Globus pallidus (tissue), 1 donor: ENCODE measurements at places on chromosomes 3 and 15.

DNA sequence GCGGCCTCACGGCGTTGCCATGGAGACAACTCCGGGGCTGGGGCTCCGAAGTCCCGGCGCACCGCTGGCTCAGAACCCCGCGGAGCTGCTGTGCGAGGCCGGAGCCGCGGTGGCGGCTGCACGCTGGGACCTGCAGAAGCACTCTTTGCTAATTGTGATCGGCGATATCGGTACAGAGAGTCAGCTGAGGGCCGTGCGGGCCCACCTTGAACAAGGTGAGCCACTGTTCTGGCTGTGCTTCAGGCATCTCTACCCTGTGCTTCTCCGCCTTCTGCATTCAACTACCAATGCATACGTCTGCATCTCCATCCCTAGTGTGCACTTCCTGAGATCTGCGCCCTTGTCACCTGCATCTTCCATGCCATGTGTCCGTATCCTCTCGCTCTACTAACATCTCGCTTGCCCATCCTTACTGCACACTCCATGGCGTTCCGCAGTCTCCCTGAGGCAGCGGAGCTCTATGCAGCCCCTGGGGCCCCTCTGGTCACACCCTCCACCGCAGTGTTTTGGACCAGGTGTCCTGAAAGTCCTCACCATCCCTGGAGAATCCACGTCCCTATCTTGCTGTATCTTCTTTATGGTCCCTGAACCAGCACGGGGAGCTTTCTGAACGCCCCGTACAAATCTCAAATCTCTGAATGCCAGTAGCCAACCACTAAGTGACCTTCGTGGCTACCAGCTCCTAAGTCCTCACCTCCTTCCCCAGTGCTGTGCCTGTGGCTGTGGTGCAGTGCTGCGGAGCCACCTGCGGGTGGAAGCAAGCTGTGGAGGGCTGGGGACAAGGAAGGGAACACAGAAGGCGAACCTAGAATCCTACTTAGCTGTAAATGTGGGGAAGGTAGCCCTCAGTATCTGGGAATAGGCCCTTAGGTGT lies 6.2 kb upstream of the MAP1A start:
- peak; percentile 53 for DNase-seq

- no peak for DNase-seq
Observed at GRCh38 chr15:39713846-39714245, 68.8 kb downstream of the FSIP1 start.

GRCh38 chr3:34056181-34056910 lies 257.9 kb downstream of the PDCD6IP start:
- no peak for DNase-seq

DNA sequence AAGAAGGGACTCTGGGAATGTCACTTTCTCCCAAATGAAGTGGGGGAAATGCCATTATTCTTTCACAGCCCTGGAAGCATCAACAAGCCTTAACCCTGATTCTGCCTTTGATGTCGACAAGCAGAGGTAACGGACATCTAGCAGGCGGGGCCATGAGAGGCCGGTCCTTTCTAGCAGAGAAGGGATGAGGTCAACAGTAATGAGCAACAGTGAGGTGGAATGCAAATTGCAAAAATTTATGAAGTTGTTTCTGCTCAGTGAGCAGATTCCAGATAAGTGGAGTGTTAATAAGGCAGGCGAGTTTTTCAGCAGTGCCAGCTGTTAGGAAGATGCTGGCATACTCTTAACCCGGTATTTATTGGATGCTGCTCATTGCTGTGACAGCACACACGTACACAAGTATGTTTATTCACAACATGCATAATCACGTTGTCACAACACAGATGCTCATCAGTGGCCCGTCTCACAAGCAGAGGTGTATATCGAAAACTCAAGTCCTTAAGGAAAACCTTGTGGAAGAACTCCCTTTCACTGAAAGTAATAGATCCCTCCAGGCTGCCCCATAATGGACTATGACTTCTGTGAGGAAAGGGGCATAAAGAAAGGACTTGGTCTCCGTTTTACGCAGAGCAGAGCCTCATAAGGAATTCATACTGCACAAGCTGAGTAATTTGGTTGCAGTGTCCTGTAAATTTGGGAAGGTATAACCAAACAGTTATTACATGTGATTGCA lies 329.0 kb downstream of the IGSF11 start:
- DNase-seq, result no peak

DNA sequence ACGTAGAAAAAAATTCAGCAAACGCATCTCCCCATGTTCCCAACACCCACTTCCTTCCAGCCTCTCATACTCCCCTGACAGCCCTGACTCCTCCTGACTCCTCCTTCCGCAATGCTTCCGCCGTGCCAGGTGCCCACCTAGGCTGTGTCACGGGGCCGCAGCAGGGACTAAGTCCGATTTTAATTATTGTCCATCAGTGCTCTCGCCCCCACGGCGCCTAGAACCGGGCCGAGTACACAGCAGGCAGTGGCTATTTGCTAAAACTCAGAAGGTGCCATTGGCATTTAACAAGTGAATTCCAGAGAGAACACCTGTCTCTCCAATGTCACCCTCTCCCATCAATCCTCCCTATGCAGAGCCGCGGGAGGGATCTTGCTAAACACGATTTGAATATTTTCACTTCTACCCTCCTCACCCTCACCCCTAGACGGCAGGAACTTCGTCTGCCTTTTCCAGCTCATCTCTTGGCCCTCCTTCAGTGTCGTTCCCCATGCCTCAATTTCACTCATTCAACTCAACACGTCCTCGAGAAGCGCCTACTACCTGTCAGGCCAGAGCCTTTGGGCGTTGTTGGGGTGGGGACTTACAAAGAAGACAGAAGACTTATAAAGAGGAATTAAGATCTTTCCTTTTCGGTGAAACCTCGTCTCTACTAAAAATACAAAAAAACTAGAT lies 11.5 kb upstream of the SHF start:
- DNase-seq, result peak; percentile 64

GRCh38 chr15:95394186-95395067 lies 936.1 kb upstream of the NR2F2 start:
- no peak for DNase-seq

- DNase-seq, result no peak
Observed at GRCh38 chr3:107833043-107833442, 257.8 kb downstream of the CD47 start.

DNA sequence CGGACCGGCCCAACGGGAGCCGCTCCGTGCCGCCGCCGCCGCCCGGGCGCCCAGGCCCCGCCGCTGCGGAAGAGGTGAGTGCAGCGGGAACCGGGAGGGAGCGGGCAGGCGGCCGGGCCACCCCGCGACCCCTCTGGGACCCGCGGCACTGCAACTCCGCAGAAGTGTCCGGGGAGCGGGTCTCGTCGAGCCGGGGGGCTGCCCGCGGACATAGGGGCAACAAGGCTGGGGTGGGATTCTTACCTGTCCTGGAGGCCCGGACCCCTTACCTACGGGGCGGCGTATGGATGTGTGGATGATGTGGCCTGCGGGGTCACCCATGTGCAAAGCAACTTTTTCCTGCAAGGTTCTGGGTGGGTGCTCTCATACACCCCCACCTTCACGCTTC lies 361 bp downstream of the SEMA3F start:
- no peak for DNase-seq

GRCh38 chr3:45509038-45509767 lies 85.3 kb upstream of the LIMD1 start:
- DNase-seq, result peak; percentile 96

DNA sequence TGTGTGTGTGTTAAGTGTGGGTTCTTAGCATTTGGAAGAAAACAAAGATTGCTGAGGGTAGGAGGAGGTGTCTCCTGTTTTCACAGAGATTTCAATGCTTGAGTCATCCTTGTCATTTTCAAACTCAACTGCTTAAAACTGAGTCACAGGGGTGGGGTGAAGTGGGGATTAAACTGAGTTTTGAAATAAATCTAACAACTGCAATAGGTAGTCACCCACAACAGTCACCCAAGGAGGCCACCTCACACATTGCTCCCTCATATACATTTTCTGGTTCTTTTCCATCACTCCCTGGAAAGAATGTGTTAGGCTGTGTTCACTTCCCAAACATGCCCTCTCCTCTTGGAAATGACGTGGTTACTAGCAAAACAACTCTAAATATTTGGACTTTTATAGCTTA lies 187.7 kb upstream of the CMC1 start:
- no peak for DNase-seq

DNA sequence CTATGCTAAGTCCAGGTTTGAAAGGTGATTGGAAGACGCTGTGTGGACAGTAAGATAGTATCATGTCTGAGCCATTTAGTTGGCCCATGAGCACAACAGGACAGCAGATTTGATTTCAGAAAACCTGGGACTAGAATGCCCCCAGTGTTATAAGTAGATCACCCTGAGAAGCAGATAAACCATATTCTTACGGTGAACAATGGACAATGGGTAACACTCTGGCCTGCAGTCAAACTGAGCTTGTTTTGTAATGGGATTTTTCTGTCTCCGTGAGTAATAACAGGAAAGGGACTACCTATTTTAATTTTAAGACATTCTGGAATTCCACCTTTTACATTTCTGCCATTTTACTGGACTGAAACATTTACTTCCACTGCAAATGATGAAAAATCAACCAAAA lies 71.5 kb downstream of the LDHAL6B start:
- peak; percentile 88 for DNase-seq

- no peak for DNase-seq
Observed at GRCh38 chr3:154794814-154795445, 285.2 kb upstream of the MME start.

DNA sequence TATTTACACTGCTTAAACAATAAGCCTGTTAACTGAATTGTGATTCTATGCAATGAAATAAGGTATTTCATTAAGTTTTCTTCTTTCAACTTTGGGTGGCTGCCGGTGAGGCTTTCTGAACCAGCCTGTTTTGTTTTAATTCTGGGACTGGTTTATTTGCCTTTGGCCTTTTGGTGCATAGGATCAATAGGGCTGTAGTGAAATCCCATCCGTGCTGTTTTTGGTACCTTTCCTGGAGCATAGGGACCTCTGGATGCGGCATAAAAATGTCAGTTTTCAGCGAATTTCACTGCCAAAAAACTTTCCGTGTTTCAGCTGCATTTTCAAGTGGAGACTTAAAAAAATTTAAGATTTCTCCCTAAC lies 514 bp downstream of the PLS1 start:
- no peak for DNase-seq

DNA sequence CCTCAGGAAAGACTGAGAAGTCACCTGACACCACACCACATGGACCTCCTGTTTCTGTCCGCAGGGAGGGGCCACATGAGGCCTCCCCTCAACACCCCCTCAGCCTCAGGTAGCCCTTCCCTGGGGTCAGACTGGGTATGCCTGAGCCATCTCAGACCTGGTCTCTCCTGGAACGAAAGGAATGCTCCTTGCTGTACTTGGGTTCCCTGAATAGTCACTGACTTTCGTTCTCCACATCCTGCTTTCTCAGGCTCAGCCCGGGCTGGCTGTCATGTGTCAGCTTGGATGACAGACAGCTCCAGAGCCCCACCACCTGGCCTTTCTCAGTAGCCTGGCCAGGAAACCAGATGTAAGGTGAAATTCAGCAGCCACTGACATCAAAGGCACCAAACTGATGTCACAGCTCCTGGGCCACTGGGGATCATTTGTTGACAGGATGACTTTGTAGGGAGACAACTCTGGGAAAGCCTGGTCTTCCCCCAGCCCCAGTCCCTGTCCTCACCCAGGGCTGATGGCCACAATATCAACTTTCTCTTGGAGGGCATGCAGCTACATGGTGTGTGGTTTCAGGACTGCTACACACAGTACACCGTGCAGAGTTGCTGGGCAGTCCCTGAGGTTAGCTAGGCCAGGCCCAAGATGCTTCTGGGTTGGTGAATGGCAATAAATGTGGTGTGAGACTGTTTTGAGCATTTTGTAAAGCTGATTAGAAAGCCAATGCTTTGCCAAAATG lies 141.4 kb upstream of the MRPS22 start:
- peak; percentile 54 for DNase-seq

DNA sequence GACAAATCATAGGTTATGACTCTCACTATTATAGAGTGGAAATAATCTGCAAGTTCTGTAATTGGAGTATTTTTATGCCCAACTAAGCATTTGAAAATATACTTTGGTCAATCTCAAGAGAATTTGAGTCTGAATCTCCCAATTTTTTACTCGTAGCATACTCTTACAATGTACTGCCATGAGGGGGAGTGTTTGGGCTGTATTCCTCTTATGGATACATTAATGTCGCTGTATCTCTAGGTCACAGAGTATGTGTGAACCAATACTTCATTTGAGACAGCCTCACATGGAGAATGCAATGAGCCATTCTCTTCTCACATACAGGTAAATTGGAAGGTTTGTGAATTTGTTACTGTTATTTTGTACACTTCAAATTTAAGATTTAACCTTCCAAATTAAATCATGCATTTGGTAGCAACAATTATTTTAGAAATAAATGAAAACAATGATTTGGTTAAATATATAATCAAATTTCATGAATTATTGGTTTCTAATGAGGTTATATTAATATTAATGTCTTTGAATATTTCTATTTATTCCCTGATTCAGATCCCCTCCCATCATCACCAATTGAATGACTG lies 5.5 kb upstream of the CD200 start:
- DNase-seq, result peak; percentile 82

DNA sequence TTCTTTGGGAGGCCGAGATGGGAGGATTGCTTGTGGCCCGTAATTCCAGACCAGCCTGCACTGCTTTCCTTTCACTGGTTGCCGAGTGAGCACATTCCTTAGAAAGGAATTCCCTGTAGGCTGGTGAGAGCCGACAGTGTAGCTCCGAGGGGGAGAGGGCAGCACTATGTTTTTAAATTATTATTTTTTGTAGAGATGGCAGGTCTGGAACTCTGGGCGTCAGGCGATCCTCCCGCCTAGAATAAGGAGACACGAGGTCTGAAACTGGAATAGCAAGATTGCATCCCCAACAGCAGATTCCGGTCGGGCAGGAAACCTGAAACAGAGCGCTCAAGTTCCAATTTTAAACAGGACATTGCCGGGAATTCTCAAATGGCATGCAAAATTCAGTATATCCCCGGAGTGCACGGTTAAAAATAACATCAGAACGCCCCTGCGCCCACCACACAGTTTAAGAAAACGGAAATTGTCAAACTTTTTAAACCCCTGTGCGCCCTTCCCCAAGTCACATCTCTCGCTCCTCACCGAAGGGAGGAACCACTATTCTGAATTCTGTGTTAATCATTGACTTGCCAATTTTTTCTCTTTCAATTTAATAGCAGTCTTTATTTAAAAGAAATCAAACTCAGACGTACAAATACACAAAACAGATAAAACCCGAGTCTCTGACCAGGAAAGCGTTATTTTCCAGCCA lies 643 bp upstream of the RNU5B-1 start:
- peak; percentile 77 for DNase-seq

DNA sequence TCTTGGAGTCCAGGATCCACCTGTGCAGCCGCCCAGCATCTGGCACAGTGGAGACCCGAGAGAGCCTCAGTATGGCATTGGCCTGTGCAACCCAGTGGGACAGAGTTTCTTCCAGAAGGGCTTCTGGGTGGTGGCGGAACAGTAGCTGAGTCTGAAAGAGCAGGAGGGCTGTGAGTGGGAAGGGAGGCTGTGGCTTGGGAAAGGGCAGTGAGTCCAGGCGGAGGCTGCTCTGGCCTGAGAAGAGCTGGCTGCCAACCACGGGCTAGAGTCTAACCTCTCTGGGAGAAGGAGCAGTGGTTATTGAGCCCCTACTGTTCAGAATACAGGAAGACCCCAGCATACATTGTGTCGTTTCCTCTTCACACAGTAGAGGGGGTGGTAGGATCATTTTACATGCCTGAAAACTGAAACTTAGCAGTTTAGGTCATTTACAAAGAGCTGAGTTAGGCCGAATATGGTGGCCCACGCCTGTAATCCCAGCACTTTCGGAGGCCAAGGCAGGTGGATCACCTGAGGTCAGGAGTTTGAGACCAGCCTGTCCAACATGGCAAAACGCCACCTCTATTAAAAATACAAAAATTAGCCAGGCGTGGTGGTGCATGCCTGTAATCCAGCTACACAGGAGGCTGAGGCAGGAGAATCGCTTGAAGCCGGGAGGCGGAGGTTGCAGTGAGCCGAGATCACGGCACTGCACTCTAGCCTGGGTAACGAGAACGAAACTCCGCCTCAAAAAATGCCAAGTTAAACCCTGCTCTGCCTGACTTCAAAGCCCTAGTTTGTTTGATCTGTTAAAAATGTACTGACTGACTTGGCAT lies 3.2 kb downstream of the AEN start:
- peak; percentile 62 for DNase-seq
